Right ventricle myocardium superior (tissue), 1 donor: ENCODE measurements at places on chromosomes 7 and 10. TPM values are rescaled to one million over a fixed set of nuclear protein-coding genes. Genes with fewer than 3 reads are reported as not detected.

DNA sequence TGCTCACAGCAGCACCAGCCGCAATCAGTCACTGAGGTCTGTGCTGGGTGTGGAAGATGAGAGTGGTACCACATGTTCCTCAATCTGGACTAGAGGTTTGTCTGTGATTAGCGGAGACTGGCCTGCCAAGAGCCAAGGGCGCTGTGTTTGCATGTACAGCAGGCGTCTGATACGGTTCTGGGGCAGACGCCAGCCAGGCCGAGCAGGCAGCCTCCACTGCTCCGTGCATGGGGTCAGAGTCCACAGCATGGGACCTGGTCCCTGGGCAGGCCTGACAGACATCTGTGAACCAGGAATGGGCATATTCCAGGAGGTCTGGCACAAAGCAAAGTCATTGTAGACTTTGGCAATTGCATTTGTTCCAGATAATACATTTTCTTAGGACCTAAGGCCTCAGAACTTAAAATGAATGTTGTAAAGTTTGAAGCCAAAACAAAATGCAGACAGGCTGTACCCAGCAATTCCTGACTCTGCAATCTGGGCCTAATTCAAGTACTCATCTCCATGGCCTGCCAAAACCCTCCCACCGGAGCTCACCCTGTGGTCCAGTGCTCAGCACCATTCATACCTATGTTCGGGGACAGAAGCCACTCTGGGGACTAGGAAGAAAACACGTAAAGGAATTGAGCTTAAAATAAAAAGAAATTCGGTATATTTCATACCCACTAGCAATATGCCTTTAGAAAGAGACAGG is 50.0 kb upstream of the FAM20C start:
- DNase-seq, result peak; percentile 91

GRCh38 chr7:2082139-2082998 is 150.4 kb downstream of the MAD1L1 start:
- no peak for DNase-seq

Gene GGCT
- 17.4 TPM for total RNA-seq

DNA sequence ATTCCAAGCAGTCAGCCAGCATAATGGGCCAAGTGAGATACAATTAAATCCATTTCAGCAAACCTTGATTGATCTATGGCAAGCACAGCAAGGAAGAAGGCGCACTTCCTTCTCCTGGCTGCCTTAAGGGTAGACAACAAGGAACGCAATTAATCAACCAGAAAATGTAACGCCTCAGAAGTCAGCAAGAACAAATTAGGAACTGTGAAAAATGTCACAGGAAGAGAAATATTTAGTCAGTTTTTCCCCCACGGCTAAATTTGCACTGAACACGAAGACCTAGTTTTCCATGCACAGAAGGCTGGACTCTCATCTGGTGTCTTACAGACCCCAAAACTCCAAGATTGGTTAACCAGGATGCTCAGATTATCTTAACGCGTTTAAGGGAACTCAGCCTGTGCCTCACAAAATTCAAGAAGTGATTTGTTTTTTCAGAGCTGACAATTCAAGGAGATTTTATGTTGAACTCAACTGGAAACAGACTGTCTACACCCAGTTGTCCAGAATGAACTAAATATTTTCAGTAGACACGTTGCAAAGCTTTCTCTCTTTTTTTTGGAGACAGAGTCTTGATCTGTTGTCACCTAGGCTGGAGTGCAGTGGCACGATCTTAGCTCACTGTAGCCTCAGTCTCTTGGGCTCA is 14.2 kb downstream of the SNX8 start:
- DNase-seq, result peak; percentile 8

Gene INMT
- 40.4 TPM for total RNA-seq

- DNase-seq, result no peak
Observed at GRCh38 chr7:27245124-27245797, 2.7 kb downstream of the EVX1 start.

GRCh38 chr10:58050575-58050974 is 217.1 kb downstream of the IPMK start:
- no peak for DNase-seq

- DNase-seq, result no peak
Observed at GRCh38 chr10:43122826-43123225, 15.4 kb upstream of the CSGALNACT2 start.

Gene GRM3
- not detected for total RNA-seq

Gene COL13A1
- total RNA-seq, result 0.89 TPM

- peak; percentile 21 for DNase-seq
Observed at GRCh38 chr7:119482209-119482608, 790.8 kb upstream of the KCND2 start.

- DNase-seq, result no peak
Observed at GRCh38 chr7:126079581-126079980, 1150.0 kb upstream of the POT1 start.
